Stomach (tissue), 19 donors: ENCODE measurements at places on chromosomes 12 and 14. TPM values are rescaled to one million over a fixed set of nuclear protein-coding genes. Genes with fewer than 3 reads are reported as not detected.

DNA sequence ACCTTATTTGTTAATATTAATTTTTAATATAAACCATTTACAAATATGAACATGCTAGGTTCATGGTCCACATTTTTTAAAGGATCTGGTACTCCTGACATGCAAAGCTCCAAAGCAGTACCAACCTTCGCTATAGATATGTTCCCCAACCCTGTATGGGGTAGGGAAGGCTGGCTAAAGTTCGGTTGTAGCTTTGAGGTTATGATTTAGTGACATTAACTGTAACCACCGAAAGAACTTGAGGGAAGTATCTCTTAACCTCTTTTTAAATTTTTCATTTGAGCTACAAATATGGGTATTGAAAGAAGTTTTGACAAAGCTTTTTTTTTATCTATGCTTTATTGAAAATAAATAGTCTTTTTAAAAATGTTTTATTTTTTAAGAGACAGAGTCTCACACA lies 115.5 kb downstream of the DYRK2 start:
- no peak for DNase-seq

DNA sequence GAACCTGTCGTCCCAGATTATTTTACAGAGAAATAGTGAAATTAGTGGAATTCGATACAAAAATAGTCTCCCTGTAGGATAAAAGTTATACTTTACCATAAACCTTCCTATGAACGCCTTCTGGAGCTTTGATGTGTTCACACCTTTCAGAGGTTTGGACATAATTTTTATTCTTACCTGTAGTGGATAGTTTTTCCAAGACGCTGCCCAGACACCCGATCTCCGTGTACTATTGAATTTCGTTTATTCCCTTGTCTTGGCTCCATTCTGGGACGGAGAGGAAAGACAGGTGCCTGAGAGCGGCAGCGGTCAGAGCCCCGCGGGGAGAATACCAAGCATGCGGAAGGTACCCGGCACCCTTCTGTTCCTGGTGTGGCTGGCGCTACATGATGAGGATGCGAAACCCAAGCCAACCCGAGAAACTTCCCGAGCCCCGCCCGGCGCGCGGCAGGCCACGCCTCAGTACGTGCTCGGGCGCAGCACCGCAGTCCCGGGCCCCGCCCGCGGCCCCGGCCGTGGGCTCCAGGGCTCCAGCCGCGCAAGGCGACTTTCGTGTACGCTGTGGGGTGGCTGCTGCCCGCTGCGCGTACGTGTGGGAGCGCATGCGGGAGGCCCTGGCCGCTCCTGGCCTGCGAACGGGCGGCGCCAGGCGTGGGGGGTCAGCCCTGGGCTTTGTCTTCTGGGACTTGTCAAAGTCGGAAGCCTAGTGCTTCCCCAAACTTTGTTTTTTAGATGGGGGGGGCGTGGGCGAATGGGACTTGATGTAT lies 11.3 kb upstream of the SNAPC1 start:
- DNase-seq, result peak; percentile 95

DNA sequence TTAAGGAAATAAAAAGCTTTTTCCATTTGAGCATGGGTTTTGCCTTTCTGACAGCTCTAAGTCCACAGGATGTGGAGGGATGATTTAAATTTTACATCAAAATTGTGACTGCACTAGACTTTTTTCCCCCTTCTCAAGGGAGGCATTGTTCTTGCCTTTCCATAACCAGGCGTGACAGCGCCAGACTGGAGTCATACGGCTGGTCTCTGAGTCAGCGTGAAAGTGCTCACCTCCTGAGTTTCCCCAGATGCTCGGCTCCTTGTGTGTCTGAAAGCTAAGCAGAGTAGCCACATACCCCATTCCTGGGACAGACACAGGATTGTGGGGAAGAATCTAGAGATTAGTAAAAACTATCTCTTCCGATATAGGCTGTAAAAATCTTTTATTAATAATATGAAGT lies 43.1 kb downstream of the SOX5 start:
- no peak for DNase-seq

Gene SSTR1
- total RNA-seq, result 26.1 TPM

Gene ZBTB39
- total RNA-seq, result 7.6 TPM

Gene HELB
- 8.0 TPM for total RNA-seq

- DNase-seq, result no peak
These were observed 928.7 kb downstream of the LRFN5 start for GRCh38 chr14:42535397-42535796.

Gene SLC10A1
- total RNA-seq, result not detected

DNA sequence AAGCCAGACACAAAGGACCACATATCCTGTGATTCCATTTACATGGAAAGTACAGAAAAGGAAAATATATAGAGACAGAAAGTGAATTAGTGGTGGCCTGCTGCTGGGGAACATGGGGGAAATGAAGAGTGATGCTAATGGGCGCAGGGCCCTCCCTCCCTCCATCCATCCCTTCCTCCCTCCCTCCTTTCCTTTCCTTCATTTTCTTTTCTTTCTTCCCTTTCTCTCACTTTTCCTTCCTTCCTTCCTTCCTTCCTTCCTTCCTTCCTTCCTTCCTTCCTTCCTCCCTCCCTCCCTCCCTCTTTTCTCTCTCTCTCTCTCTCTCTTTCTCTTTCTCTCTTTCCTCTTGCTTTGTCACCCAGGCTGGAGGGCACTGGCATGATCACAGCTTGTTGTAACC lies 37.3 kb downstream of the ARL6IP4 start:
- no peak for DNase-seq

Gene TMEM119
- total RNA-seq, result not detected

Gene POTEG
- not detected for total RNA-seq

Gene ESPL1
- 6.6 TPM for total RNA-seq

DNA sequence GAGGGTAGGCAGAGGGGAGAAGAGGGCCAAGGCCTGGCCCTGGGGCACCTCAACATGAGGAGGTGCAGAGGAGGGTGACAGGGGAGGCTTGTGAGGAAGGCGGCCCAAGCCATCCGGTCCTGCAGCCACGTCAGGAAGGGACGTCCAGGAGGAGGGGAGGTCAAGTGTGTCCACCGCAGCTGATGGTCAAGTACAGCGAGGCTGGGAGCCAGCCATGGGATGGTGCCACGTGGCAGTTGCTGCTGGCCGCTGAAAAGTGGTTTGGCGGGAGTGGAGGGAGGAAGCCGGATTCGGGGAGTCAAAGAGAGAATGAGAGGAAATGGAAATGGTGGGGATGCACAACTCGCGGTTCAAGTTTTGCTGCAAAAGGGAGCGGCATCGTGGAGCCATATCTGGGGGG lies 41.2 kb downstream of the PRIMA1 start:
- DNase-seq, result no peak

Gene CDKL1
- 6.2 TPM for total RNA-seq

GRCh38 chr12:111211910-111212757 lies 156.8 kb downstream of the PHETA1 start:
- DNase-seq, result no peak

GRCh38 chr12:3081886-3082285 lies 4.7 kb downstream of the TSPAN9 start:
- DNase-seq, result no peak

DNA sequence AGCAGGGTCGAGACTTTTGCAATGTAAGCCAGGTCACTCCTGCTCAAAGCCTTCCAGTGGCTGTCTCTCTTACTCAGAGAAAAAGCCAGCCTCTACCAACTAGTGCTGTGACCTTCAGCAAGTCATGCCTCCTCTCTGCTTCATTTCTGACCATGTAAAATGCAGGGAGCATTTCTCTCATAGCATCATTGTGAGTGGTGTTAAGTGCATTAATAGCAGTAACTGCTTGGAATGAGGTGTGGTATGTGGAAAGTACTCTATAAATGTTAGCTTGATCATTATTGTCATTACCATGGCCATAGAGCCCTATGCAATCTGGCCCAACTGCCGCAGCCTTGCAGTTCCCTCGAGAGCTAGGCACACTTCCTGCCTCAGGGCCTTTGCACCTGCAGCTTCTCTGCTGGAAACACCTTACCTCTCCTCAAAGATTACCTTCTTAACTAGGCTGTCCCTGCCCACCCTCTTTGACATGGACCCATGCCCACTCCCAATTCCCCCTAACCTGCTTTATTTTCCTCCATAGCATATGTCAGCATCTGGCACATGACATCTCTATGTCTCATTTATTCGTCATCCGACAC lies 10.9 kb downstream of the PLEKHD1 start:
- DNase-seq, result no peak

Gene SOX5
- total RNA-seq, result 57.2 TPM

DNA sequence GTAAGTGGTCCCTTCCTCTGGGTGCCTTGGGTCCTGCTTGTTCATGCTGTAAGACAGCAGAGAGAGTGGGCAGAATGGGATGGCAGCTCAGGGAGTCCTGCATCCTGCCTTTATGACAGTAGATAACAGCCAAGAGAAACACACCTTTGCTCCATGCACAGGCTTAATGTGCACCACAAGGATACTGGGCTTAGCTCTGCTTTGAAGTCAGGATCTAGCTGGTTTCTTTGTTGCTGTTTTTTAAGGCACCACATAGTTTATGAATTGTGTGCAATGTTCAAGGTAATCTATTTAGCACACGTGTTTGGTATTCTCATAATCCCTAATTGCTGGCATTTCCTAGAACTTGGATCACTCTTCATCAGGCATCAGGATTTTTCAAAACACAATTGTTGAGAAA lies 239.5 kb upstream of the DCN start:
- DNase-seq, result no peak

DNA sequence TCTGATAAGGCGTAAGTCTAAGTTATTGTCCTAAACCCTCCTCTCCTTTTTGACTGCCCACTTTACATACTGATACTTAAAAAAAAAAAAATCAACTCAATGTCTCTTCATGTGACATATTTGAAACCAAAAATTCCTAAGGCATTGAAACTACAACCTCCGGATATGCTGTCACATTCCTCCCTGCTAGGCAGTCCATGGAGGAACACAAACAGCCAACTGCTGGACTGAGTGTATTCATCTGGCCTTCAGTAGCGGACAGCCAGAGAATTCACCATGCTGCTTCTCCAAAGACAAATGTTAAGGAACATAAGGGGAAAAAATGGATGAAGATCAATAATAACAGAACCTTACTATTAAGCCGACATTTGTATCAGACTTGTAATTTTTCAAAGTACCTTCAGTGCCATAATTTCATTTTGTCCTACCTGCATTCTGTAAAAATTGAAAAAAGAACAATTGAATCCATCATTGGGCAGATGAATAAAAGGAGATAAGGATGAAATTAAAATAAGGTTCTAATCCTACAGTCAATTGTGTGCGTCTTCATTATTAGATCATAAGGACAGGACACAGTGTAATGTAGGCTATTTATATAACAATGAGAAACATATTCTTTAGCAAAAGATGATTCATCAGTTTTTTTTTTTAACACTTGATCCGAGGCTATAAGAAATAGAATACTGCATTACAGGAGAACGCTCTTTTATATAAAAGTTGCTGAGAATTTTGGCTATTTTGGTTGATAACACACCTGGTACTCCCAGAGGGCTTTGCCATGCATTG lies 12.2 kb downstream of the RERG start:
- DNase-seq, result no peak

GRCh38 chr14:23551266-23552028 lies at the start of gene ZFHX2:
Gene ZFHX2 (minus strand): TSS chr14:23551765. CDS start chr14:23535325, 16,440 bp downstream.
- DNase-seq, result peak; percentile 87

DNA sequence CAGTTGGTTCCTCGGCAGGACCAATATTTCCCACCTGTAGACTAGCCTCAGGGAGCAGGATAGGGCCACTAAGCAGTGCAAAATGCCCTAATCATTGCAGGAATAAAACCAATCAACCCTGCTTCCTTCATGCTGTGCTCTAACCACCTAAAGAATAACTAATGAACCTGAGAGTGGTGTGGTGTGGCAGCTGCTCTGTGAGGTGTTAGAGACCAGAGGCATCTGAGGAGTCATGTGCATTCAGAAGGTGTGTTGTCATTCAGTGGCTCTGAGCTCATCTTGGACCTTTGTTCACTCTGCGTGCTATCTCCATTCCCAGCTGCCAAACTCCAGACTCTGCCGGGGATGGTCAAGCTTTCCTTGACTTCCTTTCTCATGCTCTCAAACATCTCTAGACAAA lies 136.7 kb upstream of the EGLN3 start:
- DNase-seq, result no peak

DNA sequence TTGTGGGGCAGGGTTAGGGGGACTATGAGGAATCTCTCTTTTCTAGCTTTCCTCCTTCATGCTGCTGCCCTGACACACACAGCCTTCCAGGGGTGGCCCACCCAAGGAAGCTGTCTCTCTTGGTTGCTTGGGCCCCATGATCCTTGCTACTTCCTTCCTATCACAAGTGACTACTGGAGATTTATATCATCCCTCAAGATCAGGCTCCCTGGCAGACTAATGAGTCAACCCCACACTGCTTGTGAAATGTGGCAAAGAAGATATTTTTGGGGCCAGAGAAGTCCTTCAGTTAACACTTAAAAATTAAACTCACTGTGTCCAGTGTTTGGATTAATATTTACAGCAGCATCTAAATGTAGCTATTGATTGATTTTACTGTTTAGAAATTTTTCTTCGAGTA lies 1.5 kb downstream of the OR4E1 start:
- DNase-seq, result no peak

Gene RHOJ
- total RNA-seq, result 3.8 TPM

GRCh38 chr14:53034688-53035230 lies 83.9 kb upstream of the FERMT2 start:
- no peak for DNase-seq

GRCh38 chr12:25056486-25057130 lies 107.7 kb upstream of the BCAT1 start:
- DNase-seq, result no peak

DNA sequence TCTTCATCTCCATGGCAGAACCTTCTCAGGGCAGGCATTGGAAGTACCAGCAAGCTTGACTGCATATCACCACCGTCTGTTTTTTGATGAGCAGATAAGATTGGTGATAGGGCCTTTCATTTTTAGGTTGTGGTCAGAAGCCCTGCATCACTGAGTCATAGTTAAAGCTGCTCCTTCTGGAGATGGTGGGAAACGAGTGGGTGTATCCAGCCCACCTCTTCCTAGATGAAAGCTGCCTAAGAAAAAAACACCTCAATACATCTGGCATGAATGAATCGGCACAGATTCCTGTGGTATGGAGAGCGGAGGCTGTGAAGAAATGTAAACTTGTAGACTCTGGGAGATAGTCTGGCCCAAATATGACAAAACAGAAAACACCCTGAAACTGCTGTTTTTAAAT lies 248.7 kb upstream of the EGLN3 start:
- no peak for DNase-seq

Gene MANSC1
- total RNA-seq, result 8.8 TPM

Gene OTOGL
- not detected for total RNA-seq

Gene CLEC1B
- not detected for total RNA-seq

DNA sequence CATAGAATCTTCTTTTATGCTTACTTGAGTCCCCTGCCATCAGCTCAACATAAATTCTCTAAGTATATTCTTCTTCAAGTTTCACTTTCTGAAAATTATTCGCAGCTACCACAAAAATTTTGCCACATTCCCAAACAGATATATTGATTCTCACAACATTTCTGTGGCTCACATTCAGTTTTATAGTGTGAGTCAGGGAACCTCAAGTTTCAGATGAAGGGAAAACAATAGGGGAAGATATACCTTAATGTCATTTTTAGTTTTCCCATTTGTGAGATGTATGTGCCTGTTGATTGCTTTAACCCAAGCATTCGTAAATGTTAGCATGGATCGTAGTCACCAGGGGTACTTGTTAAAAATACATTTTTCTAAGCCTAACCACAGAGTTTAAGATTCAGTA lies 465.8 kb downstream of the CCER1 start:
- no peak for DNase-seq

Gene PIANP
- not detected for total RNA-seq

- no peak for DNase-seq
These were observed 53.0 kb downstream of the SPRING1 start for GRCh38 chr12:116684891-116685290.

GRCh38 chr12:62655666-62656151 lies 189.1 kb downstream of the MON2 start:
- no peak for DNase-seq

GRCh38 chr12:124713041-124713435 lies 145.6 kb upstream of the NCOR2 start:
- DNase-seq, result peak; percentile 57

Gene IFI27L2
- 24.8 TPM for total RNA-seq

GRCh38 chr12:15209782-15210181 lies 11.4 kb downstream of the RERG start:
- no peak for DNase-seq
